ENCODE measurements at places on chromosomes 12 and 14.

DNA sequence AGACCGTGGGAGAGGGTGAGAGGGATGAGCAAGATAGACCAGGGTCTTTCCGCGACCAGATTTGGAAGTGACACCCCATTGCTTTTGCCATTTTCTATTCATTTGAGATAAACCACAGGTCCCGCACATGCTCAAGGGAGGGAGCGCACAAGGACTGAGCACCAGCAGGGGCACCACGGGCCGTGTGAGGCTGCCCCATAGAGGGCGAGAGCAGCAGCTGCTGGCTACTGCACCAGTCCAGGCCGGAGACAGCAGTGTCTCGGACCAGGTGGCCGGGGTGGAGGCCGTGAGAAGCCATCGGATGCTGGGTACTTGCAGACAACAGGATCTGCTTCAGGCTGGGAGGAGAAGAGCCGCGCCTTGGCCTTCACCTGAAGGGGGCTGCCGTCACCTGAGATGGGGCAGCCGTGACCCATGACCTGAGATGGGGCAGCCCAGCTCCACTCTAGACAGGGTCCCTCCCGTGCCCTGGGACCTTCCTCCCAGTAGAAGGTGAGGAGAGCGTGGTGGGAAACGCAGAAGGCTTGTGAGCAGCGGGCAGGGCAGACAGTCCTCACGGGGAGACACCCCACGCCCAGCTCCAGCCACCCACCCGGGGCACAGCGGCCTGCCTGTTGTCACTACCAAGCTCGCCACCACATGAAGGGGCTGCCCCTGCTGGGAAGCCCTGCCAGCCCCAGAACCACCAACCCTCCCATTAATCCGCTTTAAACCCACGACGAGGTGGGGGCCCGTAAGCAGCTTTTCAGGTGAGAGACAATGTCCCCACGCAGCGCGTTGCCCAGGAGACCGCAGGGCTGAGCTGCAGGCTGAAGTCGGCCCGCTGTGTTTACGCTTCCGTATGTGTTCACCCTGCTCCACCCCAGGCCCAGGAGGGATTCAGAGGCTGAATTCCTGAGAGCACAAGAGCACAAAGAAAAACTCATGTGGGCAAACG lies 61.7 kb upstream of the FBRSL1 start:
- no peak for DNase-seq

DNA sequence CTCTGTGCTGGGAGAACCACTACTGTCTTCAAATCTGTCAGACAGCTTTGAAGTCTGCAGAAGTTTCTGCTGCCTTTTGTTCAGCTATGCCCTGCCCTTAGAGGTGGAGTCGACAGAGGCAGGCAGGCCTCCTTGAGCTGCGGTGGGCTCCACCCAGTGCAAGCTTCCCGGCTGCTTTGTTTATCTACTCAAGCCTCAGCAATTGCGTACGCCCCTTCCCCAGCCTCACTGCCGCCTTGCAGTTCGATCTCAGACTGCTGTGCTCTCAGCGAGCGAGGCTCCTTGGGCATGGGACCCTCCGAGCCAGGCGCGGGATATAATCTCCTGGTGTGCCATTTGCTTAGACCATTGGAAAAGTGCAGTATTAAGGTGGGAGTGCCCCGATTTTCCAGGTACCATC lies 25.1 kb upstream of the KLRB1 start:
- DNase-seq = no peak

DNA sequence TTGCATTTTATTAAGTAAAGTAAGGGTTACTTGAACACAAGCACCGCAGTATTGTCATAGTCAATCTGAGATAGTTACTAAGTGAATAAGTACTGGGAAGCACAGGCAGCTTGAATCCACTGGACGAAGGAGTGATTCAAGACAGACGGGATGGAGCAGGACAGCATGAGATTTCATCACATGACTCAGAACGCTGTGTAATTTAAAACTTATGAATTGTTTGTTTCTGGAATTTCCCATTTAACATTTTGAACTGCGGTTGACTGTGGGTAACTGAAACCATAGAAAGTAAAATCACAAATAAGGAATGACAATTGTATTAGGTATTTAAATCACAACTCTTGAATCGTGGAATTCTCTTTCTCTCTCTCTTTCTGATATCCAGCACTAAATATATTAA lies 1630.4 kb upstream of the SEL1L start:
- DNase-seq = no peak

DNA sequence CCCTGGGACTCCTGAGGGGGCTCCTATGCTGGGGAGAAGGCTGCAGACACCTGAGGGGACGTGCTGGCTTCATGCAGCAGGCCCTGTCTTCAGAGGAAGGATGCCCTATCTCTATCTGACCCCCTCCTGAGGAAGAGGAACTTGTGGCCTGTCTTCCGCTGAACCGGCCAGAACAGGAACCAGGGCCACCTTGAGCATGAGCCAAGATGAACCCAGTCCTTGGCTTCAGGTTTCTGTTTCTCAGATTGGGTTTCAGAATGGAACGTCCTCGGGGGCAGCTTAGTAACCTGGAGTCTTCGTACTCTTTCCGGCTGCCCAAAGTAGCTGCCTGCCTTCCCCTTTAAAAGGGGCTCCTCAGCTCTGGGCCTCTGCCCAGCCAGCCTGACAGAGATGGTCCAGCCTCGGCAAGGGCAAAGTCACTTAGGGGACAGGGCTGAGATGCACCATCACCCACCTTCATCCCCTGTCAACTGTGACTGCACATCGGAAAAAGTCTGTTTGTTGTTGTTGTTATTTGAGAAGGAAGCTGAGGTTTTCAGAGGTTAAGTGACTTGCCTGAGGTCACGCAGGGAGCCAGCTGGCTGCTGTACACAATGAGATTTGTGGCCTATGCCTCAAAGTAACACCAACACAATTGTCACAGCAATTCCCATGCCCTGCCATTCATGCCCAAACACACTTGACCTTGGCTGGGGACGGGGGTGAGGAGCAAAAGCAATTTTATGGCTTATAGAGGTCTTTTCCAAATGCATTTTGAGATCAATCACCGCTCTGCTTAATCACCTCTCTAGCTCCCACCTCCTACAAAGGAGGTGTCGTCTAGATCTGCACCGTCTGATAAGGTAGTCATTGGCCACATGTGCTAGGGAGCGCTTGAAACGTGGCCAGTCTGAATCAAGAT lies 13.4 kb downstream of the ASB2 start:
- no peak for DNase-seq

DNA sequence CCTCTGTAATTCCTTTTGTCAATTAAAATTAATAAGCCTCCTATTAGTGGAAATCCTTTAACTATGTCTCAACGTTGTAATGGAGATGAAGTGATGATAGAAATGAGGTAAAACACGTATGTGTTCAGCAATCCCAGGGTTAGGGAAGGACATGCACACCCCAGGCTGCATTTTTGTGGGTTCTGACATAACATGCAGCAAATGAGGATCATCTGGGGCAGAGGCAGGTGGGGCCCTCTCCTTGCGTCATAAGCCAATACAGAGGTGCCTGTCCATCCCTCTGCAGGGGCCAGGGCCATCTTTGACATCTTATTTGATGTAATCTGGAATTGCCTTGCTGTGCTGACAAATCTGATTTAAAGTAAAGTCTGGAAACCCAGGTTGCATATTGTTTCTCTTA lies 73.2 kb downstream of the MYRFL start:
- DNase-seq = no peak

DNA sequence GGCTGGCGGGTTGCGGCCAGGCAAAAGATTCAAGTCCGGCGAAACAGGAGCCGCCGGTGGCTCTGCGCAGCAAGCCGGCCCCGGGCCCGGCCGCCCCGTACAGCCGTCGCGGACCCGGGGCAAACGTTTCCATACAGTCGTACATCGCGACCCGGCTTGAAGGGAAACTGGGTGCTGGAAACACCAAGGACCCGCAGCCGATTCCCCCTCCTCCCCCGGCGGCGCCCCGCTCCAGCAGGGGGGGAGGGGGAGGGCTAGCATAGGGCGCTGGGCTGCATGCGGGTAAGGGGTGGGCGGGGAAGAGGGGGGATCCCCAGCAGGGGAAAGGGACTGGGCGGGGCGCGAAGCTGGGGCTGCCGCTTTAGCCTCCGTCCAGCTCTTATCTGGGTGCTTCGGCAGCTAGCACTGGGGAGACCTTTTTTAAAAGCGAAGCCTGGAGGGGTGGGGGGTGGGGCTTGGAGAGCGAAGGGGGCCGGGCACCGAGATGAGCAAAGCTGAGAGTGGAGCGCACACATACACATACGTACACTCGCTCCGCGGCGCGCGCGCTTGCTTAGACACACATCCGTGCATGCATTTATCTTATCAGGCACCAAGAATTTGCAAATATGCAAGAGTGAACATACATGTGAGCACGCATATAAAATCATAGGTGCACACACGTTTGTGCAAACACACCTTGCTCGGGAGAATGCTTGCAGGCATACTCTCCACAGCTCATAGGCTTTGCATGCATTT lies 11.9 kb downstream of the RARG start:
- peak; percentile 60 for DNase-seq

- no peak for DNase-seq
These were observed 76.0 kb downstream of the WDR20 start for GRCh38 chr14:102215576-102216250.

GRCh38 chr12:130333341-130333740 lies 4.3 kb upstream of the PIWIL1 start:
- DNase-seq = no peak

DNA sequence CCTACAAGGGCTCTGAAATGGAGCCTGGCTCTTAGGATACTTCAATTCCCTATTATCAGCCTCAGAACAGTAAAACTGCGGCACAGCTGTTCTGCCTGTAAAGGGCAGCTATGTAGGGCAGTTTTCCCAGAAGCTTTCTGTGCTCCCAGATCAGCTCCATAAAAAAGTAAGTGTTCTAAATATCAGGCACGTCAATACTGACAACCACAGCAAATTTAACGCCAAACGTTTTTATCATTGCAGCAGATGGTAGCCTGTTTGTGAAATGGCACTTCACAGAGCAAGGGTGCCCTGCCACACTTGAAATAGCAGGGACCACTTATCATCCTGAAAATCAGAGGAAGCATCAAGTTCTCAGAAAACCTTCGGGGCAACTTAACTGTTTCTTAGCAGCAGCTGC lies 54.8 kb upstream of the PTHLH start:
- DNase-seq = no peak

DNA sequence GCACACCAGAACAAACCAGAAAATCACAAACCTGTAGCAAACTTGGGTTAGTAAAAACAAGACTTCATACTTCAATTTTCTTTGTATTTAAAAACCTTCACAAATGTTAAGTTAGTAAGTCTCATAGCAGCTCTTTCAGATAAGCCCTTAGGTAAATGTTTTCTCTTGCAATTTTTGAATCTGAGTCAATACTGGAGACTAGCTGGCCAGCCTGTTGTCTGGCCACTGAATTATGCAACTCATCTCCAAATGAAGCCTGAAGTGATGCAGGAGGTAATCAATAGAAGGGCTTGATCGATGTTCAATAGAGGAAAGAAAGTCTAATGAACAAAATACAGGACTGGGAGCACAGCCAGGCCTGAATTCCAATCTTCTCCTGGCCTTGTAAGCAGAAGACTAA lies 465.2 kb downstream of the LRIG3 start:
- no peak for DNase-seq

- DNase-seq = no peak
These were observed 22.2 kb downstream of the ZNF664 start for GRCh38 chr12:123995023-123995748.

DNA sequence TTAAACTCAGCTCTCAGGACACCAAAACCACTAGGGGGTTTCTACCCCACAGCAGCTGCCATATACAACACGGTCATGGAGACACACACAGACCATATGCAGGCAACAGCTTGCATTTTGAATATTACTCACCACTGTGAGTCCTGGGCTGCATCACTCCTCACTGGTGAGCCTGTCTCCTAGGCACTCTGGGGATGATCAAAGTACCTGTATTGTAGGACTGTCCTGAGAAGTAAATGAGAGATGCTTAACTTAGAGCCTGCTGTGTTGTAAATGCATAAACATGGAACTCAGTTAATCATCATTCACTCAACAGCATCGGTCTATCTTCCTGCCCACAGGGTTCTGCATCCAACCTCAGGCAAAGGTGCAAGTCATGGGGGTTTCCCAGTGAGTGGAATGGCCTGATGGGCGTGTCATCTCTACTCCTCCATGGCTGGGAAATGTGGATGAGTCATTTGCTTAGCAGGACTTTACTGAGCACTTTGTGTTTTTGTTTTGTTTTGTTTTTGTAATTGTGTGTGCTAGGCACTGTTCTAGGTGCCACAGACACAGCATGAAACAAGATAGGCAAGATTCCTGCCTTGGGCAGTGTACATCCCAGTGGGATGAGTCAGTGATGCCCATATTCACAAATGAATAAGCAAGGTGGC lies 1141.2 kb upstream of the TMEM132C start:
- DNase-seq = no peak

DNA sequence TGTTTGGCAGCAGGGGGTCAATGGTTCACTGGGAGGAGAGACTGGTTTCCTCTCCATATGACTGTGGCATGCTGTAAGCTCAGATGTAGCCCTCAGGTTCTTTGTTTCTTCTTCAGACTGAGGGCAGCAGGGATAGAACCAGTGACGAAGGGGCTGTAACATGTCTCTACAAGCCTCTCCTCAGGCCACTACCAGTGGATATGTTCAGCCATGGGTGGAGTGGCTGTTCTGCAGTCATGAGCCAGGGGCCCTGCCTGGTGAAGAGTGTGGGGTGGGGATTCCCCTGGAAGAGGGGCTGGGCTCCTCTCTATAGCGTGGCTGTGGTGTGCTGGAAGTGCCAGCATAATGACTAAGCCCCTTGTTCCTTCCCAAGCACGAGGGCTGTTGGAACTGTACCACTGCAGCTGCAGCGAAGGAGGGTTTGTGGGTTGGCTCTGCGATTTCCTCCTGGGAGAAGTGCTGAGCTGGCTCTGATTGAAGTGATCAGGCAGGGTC lies 55.8 kb downstream of the CMAS start:
- no peak for DNase-seq

DNA sequence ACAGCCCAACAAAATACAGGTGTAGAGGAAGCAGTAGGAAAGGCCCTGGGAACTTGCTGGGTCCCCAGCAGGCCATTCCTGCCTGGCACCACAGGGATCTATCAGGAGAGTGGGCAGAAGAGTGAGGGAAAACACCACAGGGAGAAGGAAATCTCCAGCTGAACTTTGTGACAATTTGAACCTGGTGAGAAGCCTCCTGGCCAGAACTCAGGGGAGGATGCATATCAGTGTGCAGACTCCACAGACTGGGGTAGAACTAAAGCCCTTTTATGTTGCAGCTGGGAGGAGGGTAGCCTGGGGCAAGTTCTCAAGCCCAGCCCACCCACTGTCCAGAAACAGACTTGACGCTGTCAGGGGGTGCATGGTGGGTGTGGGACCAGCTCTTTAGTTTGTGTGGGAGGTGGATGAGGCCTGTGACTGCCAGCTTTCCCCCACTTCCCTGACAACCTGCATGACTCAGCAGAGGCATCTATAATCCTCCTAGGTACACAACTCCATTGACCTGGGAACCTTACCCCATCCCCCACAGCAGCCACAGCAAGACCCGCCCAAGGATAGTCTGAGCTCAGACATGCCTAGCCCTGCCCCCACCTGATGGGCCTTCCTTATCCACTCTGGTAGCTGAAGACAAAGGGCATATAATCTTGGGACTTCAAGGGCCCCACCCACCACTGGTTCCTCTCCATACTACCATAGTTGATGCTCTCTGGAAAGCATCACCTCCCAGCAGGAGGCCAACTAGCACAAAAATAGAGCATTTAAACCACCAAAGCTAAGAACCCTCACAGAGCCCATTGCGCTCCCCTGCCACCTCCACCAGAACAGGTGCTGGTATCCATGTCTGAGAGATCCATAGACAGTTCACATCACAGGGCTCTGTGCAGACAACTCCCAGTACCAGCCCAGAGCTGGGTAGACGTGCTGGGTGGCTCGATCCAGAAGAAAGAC lies 28.9 kb downstream of the PNN start:
- DNase-seq = no peak

All from activated CD4-positive, alpha-beta T cell treated with anti-CD3 and anti-CD28 coated beads for 24 hours (primary cell).